ENCODE measurements at places on chromosomes 3 and 15.
A peak's percentile ranks its signal among the peaks of the same experiment; 100 is the strongest.

DNA sequence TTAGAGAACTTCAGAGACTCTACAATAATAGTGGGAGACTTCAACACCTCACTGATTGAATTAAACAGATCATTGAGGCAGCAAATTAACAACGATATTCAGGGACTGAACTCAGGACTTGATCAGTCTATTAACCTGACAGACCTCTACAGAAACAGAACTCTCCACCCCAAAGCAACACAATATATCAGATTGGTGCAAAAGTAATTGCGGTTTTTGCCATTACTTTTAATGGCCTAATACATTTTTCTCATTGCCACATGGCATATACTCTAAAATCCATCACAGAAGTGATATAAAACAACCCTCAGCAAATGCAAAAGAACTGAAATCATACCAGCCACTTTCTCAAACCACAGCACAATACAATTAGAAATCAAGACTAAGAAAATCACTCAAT, 298.1 kb upstream of the SGO1 start:
- DNase-seq: no peak

DNA sequence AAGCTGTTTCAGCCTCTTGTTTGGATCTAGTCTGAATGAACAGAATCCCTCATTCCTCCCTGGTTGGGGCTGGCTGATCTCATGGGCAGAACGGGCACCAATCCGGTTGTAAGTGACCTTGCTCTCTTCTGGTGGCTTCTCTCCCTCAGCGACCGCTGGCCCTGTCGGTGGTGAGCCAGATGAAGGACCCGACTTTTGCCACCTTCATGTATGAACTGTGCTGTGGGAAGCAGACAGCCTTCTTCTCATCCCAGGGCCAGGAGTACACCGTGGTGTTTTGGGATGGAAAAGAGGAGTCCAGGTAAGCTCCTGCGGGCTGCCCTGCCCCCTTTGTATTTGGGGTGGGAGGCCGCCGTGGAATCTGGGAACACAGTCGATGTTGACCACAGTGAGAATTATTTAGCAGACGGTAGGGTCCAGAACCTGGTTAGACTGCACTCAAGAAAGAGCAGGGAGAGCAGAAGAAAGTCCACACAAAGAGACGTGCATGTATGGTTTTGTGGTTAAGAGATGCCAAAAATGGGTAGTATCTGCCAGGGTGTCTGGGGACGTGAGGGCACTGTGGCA, 138.8 kb downstream of the LRRK1 start:
- DNase-seq: no peak

- peak; percentile 76 for DNase-seq
Observed at GRCh38 chr15:57732526-57733331, 26.2 kb downstream of the POLR2M start.

DNA sequence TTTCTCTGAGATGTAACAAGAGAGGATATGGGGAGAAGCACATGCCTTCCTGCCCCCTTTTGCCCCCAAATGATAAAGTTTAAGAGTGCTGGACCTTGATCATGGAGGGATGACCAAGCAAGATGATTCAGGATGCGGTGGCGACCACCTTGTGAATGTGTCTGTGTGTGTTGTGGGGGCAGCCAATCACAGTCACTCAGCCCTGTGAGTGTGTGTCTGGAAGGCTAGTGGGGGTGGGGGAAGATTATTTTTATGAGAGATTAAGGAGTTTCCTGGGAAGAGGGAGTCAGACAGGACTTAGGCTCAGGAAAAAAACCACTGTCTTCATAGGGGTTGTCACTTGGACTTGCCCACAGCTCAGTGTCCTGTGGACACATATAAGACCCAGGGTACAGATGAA, 57.8 kb upstream of the KY start:
- peak; percentile 22 for DNase-seq

DNA sequence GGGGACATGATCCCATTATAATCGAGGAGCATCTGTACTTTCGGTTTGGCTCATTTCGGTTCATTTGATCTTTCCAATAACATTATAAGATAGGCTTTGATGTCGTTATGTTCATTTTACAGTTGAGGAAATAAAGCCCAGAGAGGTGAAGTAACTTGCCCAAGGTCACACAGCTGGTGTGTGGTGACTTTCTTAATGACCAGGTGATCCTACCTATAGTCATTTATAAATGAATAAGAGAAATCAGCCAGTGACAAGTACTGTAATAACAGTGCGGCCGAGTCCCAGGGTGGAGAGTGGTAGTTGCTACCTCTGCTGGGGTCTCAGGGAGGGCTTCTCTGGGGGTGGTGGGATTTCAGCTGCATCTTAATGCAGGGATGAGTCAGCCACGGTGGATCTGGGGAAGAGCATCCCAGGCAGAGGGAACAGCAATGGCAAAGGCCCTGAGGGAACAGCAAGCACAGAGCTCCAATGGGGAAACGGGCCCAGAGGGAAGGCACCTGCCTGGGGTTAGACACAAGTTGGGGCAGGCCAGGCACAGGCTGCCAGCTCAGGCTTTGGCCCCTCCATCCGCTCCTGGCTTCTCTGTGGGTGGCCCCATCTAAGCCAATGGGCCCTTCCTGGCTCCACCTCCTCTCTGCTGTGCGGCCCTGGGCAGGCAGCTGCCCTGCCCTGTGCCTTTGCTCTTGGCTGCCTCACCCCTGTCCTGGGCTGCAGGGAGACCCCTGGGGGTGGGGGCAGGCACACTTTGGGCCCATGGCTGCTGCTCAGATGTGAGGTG, 1.1 kb upstream of the FBLN2 start:
- DNase-seq: no peak

DNA sequence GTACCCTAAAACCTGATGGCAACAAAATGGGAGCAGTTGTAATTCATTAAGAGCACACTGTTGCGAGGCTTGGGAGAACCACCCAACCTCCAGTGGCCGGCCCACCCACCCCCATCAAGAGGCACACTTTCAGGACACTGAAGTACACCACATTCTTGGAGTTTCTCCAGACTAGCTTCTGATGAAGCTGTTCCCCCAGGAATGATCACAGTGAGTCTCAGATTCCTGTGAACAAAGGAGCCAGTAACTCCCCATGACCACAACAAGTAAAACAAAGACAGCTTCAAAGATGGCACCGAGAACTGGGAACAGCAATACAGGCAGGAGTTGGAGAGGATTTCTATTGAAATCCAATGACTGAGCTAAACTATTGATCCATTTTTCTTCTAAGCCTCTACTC, 126.0 kb downstream of the ST8SIA2 start:
- DNase-seq: no peak

DNA sequence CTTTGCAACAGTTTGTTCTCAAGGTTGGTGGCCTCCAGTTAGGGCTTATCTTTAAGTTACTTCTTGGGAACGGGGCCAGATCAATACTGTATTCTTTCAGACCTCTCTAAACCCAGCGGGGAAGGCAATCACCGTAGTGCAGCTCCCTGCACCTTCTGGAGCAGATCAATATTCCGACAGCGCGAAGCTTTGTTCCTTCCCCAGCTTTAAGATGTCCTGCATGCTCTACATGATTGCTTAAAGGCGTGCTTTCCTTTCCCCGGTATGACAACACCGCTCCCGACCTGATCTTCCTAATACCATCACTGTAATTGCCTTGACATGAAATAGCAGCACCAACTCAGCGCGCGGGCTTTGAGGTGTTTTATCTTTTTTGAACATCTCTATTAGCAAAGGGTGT, 755.2 kb downstream of the NR2F2 start:
- DNase-seq: no peak

- DNase-seq: no peak
Observed at GRCh38 chr15:57079931-57080620, 161.6 kb downstream of the TCF12 start.

DNA sequence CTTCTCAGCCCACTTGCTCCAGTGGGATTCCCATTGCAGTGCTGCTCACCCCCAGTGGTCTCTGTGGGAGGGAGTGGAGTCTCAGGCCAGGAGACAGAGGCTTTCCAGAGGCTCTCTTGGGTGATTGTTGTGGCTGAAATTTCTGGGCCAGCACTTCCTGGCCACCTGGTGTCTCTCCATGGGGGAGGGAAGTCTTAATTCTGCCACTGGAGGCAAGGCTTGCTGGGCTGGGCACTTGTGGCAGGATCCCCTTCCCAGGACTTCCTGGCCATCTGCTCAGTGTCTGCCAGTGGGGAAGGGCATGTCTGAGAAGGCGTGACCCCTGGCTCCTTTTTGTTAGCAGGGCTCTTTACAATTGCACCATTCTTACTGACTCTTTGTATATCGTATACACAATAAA, 351.8 kb downstream of the GABRB3 start:
- DNase-seq: no peak

DNA sequence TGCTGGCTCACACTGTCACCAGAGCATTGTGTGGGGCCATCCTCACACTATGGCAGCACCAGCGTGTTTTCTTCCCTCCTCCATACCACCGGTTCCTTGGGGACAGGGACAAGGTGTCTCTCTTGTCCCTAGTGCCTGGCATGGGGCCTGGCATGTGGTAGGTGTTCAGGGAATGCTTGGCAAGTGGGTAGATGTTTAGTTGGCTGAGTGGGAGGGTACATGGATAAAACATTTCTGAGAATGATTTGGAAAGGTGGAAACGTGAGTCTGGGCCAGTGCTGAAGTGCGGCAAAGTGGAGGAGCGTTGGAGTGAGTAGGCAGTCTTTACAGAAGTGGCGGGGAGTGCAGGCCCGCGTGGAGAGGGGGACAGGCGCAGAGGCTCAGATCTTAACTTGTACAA, 15.0 kb downstream of the SNAPC5 start:
- DNase-seq: no peak

GRCh38 chr15:64987136-64987535, 2.6 kb downstream of the SPG21 start:
- no peak for DNase-seq

- DNase-seq: no peak
Observed at GRCh38 chr15:77791941-77792340, 159.2 kb upstream of the LINGO1 start.

DNA sequence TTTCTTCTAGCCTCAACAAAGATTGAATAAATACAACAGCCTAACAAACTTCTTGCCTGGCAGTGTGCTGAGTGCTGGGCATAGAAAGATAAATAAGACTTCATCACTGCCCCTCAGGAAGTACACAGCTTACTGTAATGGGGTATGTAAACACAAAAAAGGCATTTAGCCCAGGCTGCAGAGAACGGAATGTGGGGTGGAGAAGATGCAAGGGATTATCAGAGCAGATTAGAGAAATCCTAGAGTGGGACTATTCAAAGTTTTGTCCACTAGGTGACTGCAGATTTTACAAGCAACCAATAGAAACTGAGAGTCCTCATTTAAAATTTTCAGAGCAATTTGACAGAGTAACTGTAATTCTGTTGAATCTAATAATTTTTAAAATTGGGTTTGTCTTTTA, 35.4 kb upstream of the TSC22D2 start:
- peak; percentile 86 for DNase-seq

DNA sequence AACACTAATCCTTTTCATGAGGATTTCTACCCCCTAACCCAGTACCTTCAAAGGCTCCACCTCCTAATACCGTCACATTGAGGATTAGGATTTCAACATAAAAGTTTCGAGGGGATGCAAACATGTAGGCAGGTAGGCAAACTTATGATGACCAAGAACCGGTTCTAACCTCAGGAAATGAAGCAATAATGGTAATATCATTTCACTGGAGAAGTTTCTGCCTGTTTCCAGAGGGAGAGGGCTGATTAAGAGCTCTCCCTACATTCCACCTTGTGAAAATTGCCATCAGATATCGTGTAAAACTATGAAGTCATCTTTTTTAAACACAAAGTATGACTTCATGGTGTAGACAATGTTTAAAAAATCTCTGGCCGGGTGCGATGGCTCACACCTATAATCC, 31.6 kb downstream of the NKIRAS1 start:
- no peak for DNase-seq

GRCh38 chr3:136734382-136735070, 17.7 kb downstream of the STAG1 start:
- no peak for DNase-seq

DNA sequence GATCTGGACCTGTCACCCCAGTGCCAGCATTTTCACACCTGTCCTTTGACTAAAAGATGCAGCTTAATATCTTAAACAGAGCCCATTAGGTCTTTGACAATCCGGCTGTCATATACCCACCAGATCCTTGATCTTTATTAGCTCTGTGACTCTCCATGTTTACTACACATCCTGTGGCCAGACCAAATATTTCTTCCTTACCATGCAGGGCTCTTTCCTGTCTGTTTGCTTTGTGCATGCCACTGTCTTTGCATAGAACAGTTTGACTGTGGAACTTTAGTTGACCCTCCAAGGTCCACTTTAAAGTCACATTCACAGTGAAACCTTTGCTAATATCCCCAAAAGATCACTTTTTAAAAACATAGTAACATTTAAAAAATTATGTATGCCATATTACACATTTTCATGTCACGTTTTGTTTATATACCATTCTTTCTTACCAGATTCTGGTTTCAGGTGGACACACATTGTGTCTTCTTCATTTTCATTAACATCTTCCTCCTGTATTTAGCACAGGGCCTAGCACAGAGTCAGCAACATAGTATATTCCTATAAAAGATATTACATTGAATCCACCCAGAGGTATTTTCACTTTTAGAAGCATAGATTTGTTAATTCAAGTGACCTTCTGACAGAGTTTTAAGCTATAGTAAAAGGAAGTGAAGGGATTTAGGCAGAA, 95.8 kb downstream of the RAP2B start:
- peak; percentile 85 for DNase-seq

DNA sequence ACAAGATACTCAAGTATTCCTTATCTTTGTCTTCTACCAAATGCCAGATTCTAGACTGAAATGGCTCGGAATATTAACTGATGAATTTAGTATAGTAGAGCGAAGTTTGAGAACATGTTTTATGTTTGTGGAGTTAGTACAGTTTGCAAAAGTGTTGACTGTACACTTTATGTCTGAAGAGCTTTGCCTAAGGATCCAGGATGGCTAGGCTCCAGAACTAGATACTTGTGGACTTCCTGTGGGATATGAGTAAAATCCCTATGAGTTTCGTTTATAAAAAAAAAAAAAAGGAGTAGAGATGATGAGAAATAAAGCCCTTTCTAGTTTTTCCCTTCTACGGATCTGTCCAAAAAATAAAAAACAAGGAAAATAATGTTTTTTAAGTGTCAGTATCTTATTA, 96.7 kb downstream of the TP63 start:
- peak; percentile 18 for DNase-seq

DNA sequence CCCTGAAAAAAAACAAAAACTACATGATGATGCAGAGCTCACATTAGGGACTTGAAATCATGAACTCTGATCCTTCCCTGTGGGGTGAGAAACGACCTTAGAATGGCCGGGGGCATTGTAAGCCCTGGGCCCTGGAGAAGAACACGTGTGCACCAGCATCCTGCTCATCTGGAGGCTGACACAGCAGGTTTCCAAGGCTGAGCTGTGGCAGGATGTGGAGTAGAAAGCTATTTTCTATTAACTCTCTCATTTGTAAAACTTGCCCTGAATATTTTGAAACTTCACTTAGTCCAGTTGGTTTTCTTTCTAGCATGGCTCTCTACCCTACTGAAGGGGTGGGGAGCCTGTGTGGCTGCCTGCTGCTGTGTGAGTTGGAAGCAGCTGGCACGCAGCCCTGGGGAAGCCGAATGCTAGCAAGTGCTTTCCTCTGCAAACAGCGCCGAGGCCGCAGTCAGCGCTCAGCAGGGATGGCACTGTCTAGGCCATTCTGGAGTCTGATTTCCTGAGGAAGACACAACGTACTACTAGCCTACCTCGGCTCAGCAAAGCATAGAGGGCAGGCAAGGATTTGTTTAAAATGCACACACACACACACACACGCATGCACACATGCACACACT, 58.0 kb downstream of the GABRG3 start:
- DNase-seq: no peak

Measured in PC-3 (cell line).